ENCODE measurements at places on chromosomes 1 and 21.

GRCh38 chr1:202316186-202316585 lies 25.6 kb downstream of the UBE2T start:
- no peak for DNase-seq

- DNase-seq: no peak
Measured at GRCh38 chr1:173202424-173203145, 4.5 kb downstream of the TNFSF4 start.

- no peak for DNase-seq
Measured at GRCh38 chr1:193299038-193299437, 112.6 kb upstream of the B3GALT2 start.

GRCh38 chr1:162168261-162168660 lies 98.8 kb downstream of the NOS1AP start:
- peak; percentile 39 for DNase-seq

DNA sequence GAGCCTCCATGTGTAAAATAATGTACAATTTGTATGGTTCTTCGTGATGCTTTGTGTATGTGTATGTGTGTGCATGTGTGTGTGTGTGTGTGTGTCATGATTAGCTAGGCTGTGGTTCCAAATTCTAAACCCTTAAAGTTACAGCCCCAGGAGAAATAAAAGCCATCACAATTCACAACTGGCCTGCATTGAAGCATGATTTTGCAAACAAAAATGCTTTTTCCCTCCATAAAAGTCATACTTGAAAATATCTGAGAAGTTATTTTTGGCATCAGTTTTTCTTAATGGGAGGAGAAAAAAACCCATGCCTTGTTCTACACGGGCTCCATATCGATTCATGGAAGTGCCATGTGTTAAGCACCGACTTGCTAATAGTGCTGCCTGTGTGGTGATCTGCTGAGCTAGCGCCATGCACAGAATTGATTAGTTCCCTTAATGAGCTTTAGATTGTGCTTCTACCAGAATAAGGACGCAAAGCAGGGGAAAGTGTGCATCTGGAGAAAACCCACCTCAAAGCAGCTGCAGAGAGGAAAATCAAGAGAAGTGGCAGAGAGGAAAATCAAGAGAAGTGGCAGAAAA lies 207.3 kb downstream of the DSCAM start:
- DNase-seq: no peak

- DNase-seq: no peak
Measured at GRCh38 chr1:113095790-113096455, 22.9 kb downstream of the LRIG2 start.

Measured in DMS79 treated with DMSO at 0.1 percent for 48 hours (cell line).